Stimulated activated CD8-positive, alpha-beta memory T cell treated with anti-CD3 and anti-CD28 coated beads, Interleukin-2, amount 100 ng/mL, for 48 hours (primary cell): ENCODE measurements at places on chromosomes 1 and 21.

GRCh38 chr1:89894210-89895201 is 73.7 kb downstream of the LRRC8D start:
- DNase-seq, result no peak

DNA sequence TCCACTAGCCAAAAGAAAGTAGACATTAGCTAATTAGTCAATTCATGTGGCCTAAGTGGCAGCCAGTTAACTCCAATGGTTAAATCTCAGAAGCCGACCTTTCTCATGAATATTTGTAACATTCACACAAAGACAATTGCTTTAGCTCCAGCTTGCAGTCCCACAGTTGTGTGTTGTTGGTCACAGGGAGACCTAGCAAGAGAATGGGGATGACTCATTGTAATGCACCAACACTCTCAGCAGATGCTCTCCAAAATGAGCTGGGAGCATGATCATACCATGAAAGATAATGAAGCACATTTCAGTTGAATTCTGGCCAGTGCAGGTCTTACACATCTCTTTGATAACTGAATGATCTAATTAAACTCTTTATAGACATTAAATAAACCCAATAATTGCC is 160.4 kb downstream of the HLX start:
- no peak for DNase-seq

GRCh38 chr1:226981838-226982237 is 41.7 kb downstream of the COQ8A start:
- no peak for DNase-seq

GRCh38 chr1:97094247-97094972 is 372.8 kb downstream of the PTBP2 start:
- DNase-seq, result no peak

DNA sequence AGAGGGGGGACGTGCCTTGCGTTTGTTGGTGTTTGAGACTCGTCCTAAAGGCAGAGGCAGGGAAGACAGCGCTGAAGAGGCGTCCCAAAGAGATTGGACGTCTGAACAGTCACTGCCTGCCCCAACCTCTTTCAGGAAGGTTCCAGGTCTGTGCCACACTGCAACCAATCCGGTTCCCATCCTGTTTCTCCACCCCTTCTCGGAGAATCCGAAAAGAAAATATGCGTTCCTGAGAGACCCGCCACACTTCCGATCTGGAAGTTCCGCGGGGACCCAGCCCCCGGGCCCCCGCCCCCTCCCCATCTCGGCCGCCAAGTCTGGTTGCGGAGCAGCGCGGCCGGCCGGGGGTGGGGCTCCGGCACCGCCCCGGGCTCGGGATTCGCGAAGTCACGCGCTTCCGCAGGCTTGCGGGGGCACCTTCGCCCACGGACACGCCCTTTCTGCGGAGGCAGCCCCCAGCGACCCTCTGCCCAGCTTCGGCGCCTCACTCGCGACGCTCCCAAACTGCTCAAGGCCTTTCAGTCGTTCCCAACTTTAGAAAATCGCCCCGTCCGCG is 124.5 kb upstream of the DPYD start:
- DNase-seq, result no peak

GRCh38 chr1:156948708-156949107 is 28.3 kb downstream of the LRRC71 start:
- no peak for DNase-seq

GRCh38 chr21:32163386-32163785 is 115.5 kb downstream of the MIS18A start:
- DNase-seq, result no peak

DNA sequence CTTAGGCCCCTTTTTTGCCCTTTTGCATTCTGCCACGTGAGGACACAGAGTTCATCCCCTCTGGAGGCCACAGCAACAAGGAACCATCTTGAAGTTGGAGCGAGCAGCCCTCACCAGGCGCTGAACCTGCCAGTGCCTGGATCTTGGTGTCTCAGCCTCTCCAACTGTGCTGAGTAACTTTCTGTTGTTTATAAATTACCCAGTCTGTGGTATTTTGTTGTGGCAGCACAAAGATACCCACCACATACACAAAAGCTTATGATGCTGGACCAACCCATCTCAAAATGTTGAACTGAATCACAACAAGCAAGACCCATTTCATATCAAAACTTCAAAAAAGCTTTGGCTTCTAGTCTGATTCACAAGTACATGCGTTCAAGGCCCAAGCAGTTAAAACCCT is 649.9 kb downstream of the KIF26B start:
- DNase-seq, result no peak

DNA sequence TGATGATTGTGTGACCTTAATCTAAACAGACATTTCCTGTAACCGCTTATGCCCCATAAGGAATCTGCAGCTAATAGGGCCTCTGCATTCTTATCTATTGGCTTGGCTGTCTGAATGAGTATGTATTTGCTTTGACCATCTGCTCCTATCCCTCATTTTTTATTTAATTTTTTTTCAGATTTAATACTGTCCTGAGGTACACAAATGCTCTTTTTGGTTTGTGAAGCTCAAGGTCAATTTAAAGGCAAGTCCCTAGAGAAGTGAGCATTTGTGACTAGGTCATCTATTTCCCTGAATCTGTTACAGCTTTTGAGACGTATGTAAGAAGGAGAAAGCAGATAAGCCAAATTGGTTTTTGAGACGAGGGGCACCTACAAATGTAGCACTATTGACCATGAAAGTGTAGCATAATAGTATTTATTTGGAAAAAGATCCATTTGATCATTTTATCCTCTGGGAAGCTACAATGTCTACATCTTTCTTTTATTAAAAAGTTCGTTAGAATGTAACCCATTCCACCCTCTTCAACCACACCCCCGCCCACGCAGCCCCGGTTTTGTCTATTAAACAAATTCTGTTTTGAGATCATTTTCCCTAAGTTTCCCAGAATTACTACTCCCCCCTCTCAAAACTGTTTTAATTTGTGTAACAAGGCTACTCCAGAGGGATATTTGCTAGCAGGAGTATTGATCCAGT is 69.2 kb upstream of the HSPA13 start:
- DNase-seq, result no peak

DNA sequence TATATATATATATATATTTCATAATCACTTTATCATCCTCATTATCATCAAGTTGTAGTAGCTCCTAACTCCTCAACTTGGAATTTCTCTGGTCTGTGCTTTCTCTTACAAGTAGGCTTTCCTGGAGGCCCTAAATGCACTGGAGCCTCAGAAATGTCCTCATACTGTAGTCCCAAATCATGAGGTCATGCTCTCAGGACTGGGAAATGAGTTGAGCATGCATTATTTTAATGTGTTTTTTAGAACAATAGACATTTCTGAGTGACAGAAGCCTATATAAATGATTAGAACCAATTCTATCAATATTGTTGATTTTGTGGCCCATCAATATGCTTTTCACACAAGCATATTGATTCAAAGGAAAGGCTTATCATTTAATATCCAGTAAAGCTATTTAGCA is 42.9 kb upstream of the C1orf105 start:
- DNase-seq, result no peak

- no peak for DNase-seq
These were observed 157.7 kb downstream of the TRIM33 start for GRCh38 chr1:114353262-114353661.

DNA sequence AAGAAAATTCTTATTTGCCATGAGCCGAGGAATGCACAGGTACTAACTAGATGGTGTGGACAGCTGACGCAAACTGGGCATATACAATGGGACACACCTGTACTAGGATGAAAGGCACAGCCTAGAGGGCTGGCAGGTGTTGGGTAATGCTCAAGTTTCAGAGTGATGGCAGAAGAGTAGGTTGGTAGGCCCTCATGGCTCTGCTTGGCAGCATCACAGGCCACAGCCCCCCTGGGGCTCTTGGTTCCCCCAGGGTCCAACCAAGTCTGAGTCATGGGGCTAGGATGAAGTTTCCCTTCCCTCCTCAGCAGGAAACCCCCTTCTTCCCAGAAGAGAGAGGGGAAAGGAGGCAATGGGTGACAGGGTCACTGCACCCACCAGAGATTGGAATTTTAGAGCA is 35.2 kb downstream of the SPEN start:
- no peak for DNase-seq

- DNase-seq, result no peak
These were observed 5.1 kb upstream of the LHX9 start for GRCh38 chr1:197911857-197912696.

DNA sequence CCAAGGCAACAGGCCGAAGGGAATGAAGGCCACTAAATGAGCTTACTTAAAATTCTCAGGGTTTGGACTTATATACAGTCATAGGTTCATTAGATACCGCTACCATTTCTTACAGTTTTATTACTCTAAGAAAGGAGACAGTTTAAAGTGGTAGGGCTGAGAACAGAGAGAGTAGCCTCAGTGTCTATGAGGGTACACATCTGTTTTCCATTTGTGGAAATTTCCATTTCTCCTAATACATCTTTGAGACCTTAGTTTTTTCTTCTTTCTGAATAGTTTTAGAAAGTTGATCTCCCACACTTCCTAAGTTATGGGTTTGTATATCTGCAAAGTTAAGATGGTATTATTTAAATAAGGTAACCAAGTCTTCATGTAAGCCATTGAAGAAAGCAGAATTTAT is 1279.1 kb downstream of the NCAM2 start:
- DNase-seq, result no peak

GRCh38 chr1:208154679-208155642 is 89.2 kb downstream of the PLXNA2 start:
- no peak for DNase-seq
